Naive B cell (primary cell): ENCODE measurements at places on chromosomes 7 and 10.

- DNase-seq = no peak
Observed at GRCh38 chr10:60148266-60148840, 241.3 kb downstream of the ANK3 start.

DNA sequence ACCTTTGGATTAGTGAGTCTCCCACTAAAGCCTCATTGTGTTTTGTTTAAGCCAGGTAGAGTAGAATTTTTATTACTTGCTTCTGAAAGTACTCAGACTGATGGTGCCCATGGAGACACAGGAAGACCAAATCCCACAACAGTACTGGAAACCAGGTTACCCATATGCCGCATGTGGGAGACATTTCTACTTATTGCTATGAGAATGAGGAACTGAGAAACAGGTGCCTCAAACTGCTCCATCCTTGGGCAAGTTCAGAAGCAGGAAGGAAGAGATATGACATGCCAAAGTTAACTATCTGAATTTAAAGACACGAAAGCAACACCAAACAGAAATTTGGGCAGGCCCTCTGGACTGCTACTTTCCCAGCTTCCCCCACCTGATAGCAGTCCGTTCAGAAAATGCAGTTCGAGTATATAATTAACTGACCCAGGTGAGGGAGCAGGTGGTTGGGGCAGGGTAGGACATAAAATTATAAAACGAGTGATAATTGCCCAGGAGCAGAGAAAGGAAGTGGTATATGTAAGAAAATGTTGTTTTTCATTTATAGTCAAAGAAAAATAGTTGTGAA, 382.3 kb upstream of the MTPN start:
- peak; percentile 55 for DNase-seq

DNA sequence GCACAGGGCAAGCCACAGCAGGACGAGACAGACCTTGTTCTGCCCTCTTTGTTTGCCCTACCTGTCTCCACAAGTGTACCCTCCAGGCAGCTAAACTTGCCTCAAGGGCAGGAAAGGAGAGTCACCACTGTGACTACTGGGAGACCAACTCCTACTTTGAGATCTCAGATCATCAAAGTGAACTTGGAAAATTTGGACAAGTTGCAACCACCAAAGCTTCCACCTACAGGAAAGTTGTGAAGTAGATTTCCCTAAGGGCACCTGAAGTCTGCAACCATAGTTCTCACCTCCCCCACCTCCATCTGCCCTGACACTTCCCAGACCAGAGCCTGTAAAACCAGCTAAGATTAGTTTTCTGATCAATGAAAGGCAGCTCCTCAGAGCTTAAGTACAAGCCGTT, 2.5 kb upstream of the WDR91 start:
- DNase-seq = no peak

GRCh38 chr10:120492346-120492745, 35.3 kb downstream of the PLPP4 start:
- DNase-seq = no peak

DNA sequence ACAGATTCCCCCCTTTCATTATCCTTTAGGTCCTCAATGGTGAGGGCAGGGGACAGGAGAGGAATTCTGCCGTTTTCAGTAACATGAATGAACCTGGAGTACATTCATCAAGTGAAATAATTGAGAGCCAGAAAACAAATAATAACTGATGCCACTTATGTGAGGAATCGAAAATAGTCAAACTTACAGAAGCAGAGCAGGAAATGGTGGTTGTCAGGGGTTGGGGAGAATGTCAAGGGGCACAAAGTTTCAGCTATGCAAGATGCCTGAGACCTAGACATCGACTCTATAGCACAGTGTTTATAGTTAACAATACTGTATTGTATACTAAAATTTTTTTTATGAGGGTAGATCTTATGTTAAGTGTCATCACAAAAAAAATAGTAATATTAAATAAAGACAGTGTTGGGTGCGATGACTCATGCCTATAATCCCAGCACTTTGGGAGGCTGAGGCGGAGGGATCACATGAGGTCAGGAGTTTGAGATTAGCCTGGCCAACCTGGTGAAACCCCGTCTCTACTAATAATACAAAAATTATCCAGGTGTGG, 1219.8 kb downstream of the GATA3 start:
- DNase-seq = no peak

GRCh38 chr10:100245484-100246220, 16.3 kb upstream of the CHUK start:
- DNase-seq = no peak

GRCh38 chr10:71765906-71766716, 7.2 kb downstream of the VSIR start:
- DNase-seq = no peak

- DNase-seq = no peak
Observed at GRCh38 chr10:11115337-11115736, 97.7 kb downstream of the CELF2 start.

DNA sequence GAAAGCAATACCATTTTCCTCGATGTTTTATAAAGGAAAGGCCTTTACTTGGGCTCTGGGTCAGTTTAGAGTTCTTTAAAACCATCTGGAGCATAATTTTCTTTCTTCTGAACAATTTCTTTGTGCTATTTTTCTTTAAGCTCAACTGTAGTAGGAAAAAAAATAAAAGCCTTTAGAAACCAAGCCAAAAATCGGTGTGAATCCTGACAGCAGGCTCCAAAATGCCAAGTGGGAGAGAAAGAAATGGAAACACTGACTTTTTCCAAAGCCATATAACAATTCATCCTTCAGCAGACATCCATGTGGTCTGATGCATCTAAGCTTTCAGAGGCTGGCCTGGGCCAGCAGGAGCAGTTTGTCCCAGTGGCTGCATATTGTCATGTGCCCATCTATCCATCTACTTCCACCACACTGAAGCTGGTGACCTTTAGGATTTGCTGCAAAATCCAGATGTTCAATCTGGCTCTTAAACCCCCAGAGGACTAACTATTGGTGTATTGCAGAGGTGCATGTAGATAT, 23.0 kb upstream of the ITPRID1 start:
- DNase-seq = no peak

GRCh38 chr10:33521062-33521461, 186.6 kb upstream of the NRP1 start:
- no peak for DNase-seq

DNA sequence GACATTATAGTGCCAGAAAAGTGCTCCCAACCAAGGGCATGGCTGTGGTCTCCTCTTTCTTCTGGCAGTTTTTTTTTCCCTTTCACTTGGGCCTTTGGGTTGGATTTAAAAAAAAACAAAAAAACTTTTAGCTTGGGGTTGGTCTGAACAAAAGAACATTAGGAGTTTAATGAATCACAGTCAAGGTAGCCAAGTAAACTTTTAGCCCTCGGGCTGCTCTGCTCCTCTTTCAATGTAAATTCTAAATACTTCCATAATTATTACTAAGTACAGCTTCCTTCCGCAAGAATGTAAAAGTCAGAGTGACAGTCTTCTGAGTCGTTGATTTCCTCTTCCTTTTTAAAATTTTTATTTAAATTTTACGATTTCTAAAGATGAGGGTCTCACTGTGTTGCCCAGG, 79.2 kb downstream of the NRF1 start:
- DNase-seq = no peak

GRCh38 chr10:121613456-121613855, 15.2 kb upstream of the FGFR2 start:
- no peak for DNase-seq

- no peak for DNase-seq
Observed at GRCh38 chr10:60194421-60194820, 195.3 kb downstream of the ANK3 start.

DNA sequence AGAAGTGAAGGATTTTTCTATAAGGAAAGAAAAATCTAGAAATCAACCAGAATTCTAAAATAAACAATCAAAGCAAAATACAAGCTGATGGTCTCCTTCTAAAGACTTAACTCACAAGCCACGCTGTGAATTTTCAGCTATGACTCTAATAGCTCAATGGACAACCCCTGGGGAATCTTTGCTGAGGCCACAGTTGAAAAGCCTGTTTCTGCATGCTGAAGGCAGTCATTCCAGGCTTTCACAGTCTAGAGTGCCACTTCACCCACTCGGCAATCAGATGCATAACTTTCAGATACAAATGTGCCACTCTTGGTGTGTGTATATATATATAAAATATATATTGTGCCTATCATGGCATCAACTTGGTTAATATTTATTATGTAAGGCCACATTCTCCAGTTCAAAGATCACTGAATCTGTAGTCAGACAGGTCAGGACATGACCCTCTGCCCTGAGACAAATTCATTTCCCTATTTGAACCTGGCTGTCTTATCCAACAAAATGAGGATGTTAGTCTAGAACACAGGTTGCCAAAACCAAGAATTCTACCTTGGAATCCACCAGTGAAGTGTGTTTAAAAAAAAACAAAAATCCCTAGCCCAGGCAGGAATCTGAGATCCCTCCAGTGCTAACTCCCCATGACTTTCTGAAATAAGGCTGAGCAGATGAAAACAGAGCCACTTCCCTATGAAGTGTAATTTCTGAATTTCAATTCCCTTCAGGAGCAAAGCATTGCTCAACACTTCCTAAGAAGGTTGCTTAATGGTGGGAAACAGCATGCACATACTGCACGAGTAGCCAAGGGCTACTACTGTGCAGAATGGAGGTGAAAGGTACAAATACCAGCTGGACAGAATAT, 9.9 kb downstream of the LIPA start:
- no peak for DNase-seq

DNA sequence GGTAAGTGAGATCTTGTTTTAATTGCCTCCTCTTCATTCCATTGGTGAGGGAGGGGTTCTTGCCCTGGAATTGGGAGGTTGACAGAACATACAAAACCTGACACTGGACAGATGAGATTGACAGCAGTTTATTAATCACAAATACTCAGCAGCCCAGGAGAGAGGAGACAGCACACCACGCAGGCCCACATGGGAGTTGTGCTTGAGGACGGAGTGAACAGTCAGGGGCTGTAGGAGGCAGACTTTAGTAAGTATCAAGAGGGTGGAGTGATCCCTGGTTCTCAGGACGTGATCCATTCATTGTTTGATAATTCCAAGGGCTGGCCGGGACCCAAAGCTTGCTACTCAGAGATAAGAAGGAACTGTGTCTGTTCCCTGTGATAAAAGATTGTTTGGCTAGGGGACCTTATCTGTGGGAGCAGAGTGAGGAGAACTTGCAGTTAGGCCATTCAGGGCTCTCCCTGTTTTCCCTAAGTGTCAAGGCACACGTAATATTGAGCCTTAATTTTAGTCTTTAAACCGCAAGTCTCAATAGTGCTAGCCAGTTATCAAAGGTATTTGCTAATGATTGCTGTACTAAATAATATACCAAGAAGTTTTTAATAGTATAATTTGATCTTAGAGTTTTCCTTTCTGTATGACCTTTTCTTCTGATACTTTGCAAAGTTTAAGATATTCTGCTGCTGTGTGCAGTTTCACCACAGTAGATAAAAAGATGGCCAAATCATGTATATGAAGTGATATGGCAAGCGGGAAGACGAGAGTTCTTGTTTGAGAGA, 14.5 kb downstream of the CAPZA2 start:
- no peak for DNase-seq

DNA sequence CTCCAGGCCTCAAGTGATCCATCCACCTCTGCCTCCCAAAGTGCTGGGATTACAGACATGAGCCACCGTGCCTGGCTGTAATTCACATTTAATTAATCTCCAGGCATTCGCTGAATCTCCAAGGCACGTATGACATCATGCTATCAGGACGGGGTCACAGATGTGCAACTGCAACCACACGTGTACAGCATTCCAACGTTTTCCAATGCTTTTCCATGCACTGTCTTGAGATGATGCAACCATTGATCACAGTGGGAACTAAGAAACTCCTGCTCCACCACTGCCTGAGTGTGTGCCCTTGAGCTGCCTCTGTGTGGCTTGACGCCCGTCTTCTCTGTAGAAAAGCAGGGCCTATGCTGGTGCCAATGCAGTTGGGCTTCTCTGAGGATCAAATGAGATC, 119.8 kb upstream of the LYZL2 start:
- no peak for DNase-seq

GRCh38 chr10:59319854-59320253, 42.5 kb downstream of the FAM13C start:
- DNase-seq = no peak

GRCh38 chr7:44858161-44858560, 10.3 kb upstream of the H2AZ2 start:
- no peak for DNase-seq

GRCh38 chr10:4656576-4657194, 169.3 kb upstream of the AKR1E2 start:
- DNase-seq = peak; percentile 46

DNA sequence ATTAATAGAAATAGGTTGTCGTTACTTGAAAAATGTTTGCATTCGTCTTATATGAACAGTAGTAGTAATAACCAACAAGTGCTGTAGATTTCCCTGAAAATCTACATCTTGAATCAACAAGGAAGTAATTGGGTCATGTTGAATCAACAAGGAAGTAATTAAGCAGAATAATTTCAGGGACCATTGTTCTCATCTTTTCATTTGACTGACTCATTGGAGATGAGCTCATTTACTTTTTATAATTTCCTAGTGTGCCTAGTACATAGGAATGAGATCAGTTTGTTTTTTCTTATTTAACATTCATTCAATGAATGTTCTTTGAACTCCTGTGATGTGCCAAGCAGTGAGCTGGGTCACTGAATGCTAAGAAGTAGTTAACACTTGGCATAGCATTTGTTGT, 8.2 kb downstream of the CLDN12 start:
- DNase-seq = no peak

- DNase-seq = no peak
Observed at GRCh38 chr7:142983825-142984224, 21.7 kb upstream of the KEL start.

GRCh38 chr7:30789334-30789711, 18.1 kb downstream of the MINDY4 start:
- no peak for DNase-seq

GRCh38 chr10:77186936-77187335, 450.7 kb downstream of the KCNMA1 start:
- DNase-seq = no peak

DNA sequence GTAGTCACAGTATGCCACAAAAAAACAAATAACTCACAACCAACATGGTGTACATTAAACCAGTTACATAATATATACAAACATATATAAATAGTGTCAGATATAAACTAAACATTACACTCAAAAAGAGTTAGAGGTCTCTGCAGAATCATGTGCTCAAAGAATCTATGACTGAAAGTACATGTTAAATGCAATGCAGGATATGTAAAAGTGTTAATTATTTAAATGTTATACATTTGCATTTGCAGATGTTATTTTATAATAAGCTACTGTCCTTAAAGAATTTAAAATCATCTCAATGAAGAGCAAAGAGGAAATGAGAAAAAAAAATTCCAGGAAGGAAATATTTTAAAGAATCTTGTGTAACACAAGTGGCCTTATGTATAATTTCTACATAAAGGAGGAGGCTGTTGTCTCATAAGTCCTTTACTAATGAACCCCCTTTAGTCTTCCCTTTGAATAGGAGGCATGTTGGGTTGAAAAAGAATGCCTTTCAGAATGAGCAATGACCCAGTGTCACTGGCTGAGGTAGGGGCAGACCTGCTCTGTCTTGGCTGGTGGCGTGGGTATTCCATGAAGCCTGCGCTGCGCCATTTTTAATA, 148.9 kb downstream of the ITGA8 start:
- DNase-seq = no peak
